Lung (tissue), 17 donors: ENCODE measurements at places on chromosomes 1 and 21. TPM values are rescaled to one million over a fixed set of nuclear protein-coding genes. Genes with fewer than 3 reads are reported as not detected.

The FAM78B gene
- total RNA-seq, result 0.57 TPM

The GREM2 gene
- 0.92 TPM for total RNA-seq

The TRIM46 gene
- total RNA-seq, result 0.71 TPM

The OR2L5 gene
- not detected for total RNA-seq

The MYBPH gene
- total RNA-seq, result not detected

The LAD1 gene
- total RNA-seq, result 17.8 TPM

The PCBP3 gene
- 8.2 TPM for total RNA-seq

The AVPR1B gene
- not detected for total RNA-seq

The DTL gene
- 27.8 TPM for total RNA-seq

The VANGL2 gene
- total RNA-seq, result 13.9 TPM

DNA sequence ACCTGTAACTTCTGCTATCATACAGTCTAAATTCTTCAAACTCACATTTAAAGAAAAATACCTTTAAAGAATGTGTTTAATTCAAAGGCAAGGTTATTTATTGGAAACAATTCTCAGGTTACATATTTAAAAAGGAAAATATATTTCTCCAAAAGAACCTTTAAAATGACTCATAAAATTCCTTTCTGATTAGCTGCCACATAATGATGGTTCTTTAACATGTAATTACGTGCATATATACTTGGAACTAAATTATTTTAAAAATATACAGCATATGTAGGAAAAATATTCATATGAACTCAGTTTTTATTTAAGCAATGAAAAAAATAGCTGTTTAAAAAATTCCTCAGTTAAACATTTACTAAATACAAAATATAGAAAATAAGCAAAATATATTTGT, 173.6 kb downstream of the COP1 start:
- no peak overlapping the region for H3K27ac ChIP-seq
- H3K36me3 ChIP-seq, result peaks cover 9% of the 10 kb centered on the region
- no peak overlapping the region for H3K4me3 ChIP-seq
- no peak for DNase-seq

- no peaks in the 10 kb centered on the region for H3K27me3 ChIP-seq
- H3K36me3 ChIP-seq, result no peaks in the 10 kb centered on the region
- no peak overlapping the region for H3K4me3 ChIP-seq
- peaks cover 10% of the 10 kb centered on the region for H3K4me1 ChIP-seq
- H3K27ac ChIP-seq, result no peak overlapping the region
- no peak for DNase-seq
These were observed 37.7 kb downstream of the CD34 start for GRCh38 chr1:207873055-207873890.

- no peaks in the 10 kb centered on the region for H3K27me3 ChIP-seq
- H3K27ac ChIP-seq, result no peak overlapping the region
- H3K36me3 ChIP-seq, result no peaks in the 10 kb centered on the region
- H3K4me1 ChIP-seq, result no peaks in the 10 kb centered on the region
- H3K4me3 ChIP-seq, result no peak overlapping the region
These were observed 106.7 kb upstream of the C21orf91 start for GRCh38 chr21:17925899-17926298.

- no peaks in the 10 kb centered on the region for H3K27me3 ChIP-seq
- no peaks in the 10 kb centered on the region for H3K36me3 ChIP-seq
- no peak for DNase-seq
- H3K4me3 ChIP-seq, result no peak overlapping the region
- no peaks in the 10 kb centered on the region for H3K4me1 ChIP-seq
These were observed 24.7 kb downstream of the APCS start for GRCh38 chr1:159612211-159612885.

DNA sequence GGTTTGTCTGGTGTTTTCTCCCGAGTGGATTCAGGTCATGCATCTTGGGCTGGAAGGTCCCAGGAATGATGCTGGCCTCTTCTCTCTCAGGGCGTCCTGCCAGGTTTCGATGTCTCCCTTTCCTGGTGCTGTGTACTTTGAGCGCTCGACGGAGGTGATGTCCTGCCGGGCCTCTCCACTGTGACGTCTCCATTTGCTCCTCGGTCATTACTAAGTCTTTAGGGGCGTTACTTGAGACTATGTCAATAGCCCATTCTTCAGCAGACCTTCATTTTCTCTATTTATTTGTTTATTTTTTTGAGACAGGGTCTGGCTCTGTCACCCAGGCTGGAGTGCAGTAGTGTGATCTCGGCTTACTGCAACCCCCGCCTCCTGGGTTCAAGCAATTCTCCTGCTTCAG, 37.2 kb upstream of the TNFRSF1B start:
- H3K27ac ChIP-seq, result no peak overlapping the region
- H3K4me3 ChIP-seq, result no peak overlapping the region
- no peaks in the 10 kb centered on the region for H3K36me3 ChIP-seq
- DNase-seq, result no peak

DNA sequence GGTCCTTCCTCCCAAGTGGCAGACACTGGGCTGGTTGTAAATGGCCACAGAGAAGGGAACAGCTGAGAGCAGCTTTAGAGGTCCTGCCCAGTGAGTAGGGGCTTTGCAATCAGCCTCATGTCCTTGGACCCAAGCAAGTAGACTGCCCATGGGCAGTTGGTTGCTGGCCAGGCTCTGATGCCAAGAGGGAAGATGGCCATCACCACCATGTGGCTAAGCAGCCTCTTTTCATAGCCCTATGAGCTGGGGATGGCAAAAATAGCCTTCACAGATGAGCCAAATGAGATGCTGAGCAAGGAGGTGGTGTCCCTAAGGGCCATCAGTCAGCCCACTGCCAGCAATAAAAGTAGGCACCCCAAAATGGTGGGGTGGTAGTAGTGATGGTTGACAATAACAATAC, 3.2 kb downstream of the DISP3 start:
- no peak for DNase-seq
- H3K27me3 ChIP-seq, result peaks cover 5% of the 10 kb centered on the region
- no peaks in the 10 kb centered on the region for H3K36me3 ChIP-seq
- peaks cover 11% of the 10 kb centered on the region for H3K4me1 ChIP-seq
- no peak overlapping the region for H3K27ac ChIP-seq

DNA sequence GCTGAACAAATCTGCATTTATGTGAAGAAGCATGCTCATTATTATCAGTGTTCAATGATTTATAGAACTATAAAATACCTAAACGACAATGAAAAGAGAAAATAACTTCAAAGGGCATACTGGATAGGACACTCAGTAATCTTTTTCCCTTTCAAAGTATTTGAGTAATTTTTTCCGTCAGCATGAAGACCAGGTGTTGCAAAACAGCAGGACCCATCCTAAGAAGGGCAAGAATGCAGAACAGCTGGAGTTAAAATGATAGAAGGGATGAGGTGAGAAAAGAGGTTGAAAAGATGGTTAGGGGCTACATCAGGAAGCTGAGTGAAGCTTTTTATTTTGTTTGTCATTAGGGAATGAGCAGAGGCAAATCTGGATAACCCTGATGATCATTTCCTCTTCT, 7.1 kb upstream of the RGS18 start:
- no peak overlapping the region for H3K4me3 ChIP-seq
- H3K36me3 ChIP-seq, result no peaks in the 10 kb centered on the region
- H3K27ac ChIP-seq, result no peak overlapping the region
- DNase-seq, result no peak
- no peaks in the 10 kb centered on the region for H3K27me3 ChIP-seq

GRCh38 chr1:229139331-229140118, 131.4 kb upstream of the RAB4A start:
- no peaks in the 10 kb centered on the region for H3K36me3 ChIP-seq
- no peaks in the 10 kb centered on the region for H3K4me1 ChIP-seq
- H3K27ac ChIP-seq, result no peak overlapping the region

- no peak for DNase-seq
- no peaks in the 10 kb centered on the region for H3K36me3 ChIP-seq
- H3K27me3 ChIP-seq, result peaks cover 7% of the 10 kb centered on the region
- no peak overlapping the region for H3K27ac ChIP-seq
These were observed 885 bp downstream of the KRTAP10-3 start for GRCh38 chr21:44557491-44558328.

DNA sequence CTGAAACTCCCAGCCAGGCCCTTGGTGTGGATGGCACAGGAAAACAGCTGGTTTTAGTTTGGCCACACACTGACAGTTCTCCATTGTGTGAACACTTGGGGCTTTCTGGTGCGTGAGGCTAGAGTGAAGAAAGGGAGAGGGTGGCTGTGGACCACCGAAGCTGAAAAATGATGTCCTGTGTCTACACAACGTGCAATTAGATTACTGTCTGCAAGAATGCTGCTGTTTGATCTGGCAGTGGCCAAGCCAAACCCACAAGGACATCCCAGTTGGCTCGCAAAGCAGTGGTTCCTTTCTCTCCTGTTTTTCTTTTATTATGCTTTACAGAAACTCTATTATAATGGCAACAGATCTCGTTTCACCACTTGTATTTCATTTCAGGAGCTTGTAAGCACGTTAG, 58.9 kb downstream of the ERG start:
- H3K4me1 ChIP-seq, result peaks cover 3% of the 10 kb centered on the region
- H3K36me3 ChIP-seq, result no peaks in the 10 kb centered on the region
- peak; percentile 75 for DNase-seq
- H3K27me3 ChIP-seq, result no peaks in the 10 kb centered on the region
- no peak overlapping the region for H3K4me3 ChIP-seq

DNA sequence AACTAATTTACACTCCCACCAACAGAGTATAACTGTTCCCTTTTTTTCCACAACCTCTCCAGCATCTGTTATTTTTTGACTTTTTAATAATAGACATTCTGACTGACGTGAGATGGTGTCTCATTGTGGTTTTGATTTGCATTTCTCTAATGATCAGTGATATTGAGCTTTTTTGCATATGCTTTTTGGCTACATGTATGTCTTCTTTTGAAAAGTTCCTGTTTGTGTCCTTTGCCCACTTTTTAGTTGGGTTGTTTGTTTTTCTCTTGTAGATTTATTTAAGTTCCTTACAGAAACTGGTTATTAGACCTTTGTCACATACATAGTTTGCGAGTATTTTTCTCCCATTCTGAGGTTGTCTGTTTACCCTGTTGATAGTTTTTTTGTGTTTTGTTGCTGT, 375.2 kb downstream of the MATN1 start:
- no peak overlapping the region for H3K4me3 ChIP-seq
- no peaks in the 10 kb centered on the region for H3K4me1 ChIP-seq
- H3K36me3 ChIP-seq, result no peaks in the 10 kb centered on the region
- H3K27me3 ChIP-seq, result peaks cover 1% of the 10 kb centered on the region
- H3K27ac ChIP-seq, result no peak overlapping the region

DNA sequence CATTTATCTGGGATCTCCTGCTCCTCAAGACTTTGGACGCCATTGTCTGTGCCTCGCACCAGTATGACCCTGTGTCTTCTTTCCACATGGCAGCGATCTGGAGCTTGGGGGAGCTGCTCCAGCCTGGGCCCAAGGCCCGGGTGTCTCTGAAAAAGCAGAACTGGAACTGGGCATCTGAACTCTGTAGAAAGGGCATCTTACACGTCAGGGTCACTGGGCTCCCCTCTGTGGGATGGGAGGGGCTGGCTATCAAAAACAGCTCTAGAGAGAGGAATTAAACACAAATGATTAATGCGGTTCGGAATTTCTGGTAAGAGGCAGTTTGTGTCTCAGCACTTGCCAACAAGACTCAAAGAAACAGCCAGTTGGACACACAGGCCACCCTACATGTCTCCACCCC, 16.1 kb downstream of the FCRL1 start:
- H3K4me3 ChIP-seq, result no peak overlapping the region
- no peaks in the 10 kb centered on the region for H3K36me3 ChIP-seq
- no peaks in the 10 kb centered on the region for H3K4me1 ChIP-seq
- no peak for DNase-seq

DNA sequence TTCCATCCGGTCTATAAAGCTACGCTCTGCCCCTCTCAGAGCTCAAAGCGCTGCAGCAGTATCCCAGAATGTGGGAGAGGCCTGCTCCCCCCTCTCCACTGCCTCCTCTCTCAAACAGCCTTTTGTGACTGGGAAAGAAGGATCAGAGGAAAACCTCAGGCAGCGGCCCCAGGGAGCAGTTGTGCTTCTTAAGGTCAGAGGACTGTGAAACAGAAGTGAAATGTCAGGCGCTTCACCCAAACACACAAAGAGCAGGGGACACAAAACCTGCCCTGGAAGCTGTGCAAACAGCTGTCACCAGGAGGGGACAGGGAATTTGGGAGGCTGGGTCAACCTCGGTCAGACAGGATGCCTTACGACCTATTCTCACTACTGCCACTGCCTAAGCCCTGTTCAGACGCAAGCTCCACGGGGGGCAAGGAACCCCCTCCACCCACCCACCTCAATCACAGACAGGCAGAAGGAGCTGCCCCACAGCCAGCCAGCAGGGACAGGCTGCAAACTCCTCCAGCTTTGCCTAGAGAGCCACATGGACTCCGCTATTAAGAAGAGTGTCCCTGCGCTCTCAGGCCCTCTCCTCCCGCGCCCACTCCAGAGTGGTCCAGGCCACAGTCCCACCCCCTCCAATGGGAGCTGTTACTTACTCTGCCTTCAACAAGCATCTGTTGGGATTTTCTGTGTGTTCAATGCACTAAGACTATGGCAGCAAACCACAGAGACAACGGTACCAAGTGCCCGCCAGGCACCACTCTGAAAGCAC, 14.6 kb downstream of the SSBP3 start:
- H3K4me1 ChIP-seq, result peaks cover 10% of the 10 kb centered on the region
- no peak overlapping the region for H3K4me3 ChIP-seq
- peaks cover 24% of the 10 kb centered on the region for H3K36me3 ChIP-seq
- no peak for DNase-seq

GRCh38 chr1:11571906-11572616, 82.2 kb downstream of the FBXO2 start:
- DNase-seq, result no peak
- H3K4me1 ChIP-seq, result no peaks in the 10 kb centered on the region
- no peaks in the 10 kb centered on the region for H3K36me3 ChIP-seq

DNA sequence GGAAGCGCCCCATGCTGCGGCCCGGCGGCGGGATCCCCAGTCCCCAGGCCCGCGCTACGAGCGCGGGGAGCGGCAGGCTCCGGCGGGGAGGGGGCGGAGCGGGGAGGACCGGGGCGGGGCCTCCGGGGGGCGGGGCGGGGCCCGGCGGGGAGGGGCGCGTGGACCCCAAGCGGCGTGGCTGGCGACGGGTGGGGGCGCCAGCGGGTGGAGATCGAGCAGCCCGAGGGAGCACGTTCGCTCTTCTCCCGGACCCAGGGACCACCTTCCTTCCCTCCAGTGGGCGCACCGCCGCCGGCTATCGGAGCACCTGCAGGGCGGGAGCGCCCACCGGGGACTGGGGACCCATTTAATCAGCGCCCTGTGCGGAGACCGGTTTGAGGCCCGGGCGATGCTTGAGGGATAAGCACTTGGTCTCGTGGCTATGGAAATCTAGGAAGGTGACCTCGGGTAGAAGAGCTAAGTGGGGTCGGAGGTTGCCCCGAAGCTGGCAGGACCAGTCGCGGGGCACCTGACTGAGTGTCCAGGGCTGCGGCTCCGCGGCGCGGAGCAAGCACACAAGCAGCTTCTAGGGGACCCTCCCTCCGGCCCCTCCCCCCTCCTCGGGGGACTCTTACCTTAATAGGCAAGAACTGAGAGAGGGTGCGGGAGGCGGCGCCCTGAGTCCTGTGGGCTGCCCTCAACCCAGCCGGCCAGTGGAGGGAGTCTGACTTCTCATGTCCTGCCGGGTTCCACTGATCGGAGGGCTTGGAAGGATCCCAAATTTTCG, at the start of gene TSPAN2:
Gene TSPAN2 (minus strand): TSS at position 84 of the 766 bp plus-strand sequence. CDS start 71 bp downstream, at position 13.
- H3K36me3 ChIP-seq, result no peaks in the 10 kb centered on the region
- no peaks in the 10 kb centered on the region for H3K27me3 ChIP-seq
- H3K27ac ChIP-seq, result peak within 1 kb of the TSS; percentile 37
- H3K4me1 ChIP-seq, result no peaks in the 10 kb centered on the region
